NCI-H345 (cell line): ENCODE measurements at places on chromosomes 12 and 14.
A peak's percentile ranks its signal among the peaks of the same experiment; 100 is the strongest.

GRCh38 chr12:19130224-19131024 lies 891 bp downstream of the PLEKHA5 start:
- peak; percentile 41 for DNase-seq

- DNase-seq: no peak
Measured at GRCh38 chr12:3326850-3327780, 163.9 kb upstream of the PRMT8 start.

DNA sequence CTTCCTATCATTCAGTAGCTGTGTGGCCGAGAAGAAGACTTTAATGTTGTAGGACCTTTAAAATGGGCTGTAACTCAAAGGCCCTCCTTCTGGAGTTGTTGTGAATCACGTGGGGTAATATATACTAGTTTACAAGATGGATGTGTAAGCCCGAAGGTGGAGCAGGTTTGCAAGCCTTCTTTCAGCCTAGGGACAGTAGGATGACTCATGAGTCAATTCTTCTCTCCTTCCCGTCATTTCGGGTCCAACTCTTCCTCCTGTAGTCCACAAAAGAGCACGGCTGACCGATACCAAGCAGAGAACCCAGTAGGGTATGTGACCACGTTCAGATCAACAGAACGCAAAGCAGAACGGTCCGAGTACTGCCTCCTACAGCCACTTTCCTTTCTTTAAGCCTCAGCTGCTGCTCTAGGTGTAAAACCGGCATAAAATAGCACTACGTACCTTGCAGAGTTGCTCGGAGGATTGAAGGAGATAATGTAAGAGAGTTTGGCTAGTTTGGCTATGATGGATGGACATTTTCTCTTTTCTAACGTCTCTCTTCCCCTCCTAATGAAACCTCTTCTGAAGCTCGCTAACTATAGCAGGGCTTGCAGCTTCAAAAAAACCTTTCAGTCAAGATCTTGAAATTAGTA lies 1.3 kb upstream of the RASSF3 start:
- no peak for DNase-seq

DNA sequence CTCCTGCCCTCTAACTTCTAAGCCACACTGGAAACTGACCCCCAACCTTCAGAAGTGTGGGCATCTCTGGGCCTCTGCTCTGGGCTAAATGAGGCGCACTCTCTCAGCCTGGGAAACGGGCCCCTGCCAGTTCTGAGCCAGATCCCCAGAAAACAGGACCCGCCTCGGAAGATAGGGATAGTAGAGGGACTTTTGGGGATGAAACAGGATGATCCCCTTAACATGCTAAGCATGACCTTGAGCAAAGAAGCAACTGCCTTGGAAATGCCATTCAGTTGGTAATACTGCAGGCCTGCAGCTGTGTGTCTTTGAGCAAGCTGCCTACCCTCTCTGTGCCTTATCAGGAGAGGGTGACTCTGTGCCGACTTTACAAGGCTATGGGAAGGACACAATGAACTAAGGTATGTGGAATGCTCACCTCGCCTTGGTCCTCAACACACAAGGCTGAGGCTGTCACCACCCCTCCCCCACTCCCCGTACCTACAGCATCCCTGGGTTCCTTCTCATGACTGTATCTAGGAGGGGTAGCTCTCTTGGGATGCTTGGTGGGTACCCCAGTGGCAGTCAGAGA lies 54.0 kb downstream of the NCOR2 start:
- DNase-seq: no peak

DNA sequence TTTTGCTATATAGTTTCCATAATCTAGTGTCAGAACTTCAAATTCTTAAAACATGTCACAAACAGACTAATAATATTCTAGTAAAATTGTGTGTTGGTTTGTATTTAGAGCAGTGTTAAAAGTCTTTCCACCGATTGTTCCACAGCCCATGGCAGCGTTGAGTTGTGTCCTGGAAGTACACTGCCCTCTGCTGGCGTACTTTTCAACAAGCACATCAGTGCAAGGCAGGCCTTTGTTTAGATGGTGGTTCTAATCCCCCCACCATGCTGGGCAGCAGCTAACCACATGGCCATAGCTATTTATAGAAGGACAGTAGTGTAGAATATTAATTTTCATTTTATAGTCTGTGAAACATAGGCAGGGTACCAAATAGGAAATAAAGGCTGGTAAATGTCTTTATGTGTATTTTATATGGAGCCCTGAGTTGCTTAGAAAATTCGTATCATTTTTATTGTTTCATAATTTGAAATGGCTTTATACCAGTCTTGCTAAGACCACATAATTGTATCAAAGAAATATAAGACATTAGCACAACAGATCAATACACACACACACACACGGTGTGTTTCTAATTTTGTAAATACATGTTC lies 235.4 kb downstream of the SEC23A start:
- DNase-seq: peak; percentile 89

DNA sequence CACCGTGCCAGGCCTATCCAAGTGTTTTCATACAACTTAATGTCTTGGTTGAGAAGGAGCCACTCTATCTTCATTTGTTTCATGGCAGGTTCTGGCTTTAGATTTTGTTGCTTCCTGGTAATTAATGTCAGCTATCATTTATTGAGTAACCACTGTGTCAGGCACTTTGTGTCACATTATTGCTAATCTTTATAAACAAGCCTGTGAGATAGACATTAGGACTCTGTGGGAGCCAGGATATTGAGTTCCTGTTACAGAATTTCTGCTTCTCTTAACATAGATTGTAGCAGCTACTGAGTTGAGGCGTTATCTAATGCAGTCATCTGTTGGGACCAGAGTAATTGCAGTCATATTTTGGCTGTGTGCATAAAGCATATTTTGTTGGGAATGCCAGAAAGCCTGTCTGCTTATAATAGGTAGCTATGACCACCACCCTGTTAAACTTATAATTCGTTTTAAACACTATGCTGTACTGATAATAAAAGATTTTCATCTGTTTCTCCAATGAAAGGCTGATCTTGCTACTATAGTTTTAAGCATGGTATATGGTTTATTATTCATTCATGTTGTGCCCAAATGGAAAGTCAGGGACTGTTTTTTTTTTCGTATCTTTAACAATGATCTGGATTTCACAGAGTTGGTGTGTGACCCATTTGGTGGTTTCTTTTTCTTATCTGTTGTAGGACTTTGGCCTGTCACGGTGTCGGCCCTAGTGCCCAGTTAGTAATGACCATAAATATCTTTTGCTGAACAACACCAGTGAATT lies 432.6 kb downstream of the PCNX1 start:
- DNase-seq: no peak

GRCh38 chr12:22256041-22256441 lies 78.5 kb downstream of the ST8SIA1 start:
- no peak for DNase-seq

GRCh38 chr14:62694075-62694474 lies 351.2 kb downstream of the KCNH5 start:
- DNase-seq: no peak

GRCh38 chr14:87797001-87797400 lies 196.0 kb downstream of the GALC start:
- DNase-seq: peak; percentile 80

GRCh38 chr14:99724196-99724891 lies 40.2 kb downstream of the CYP46A1 start:
- DNase-seq: no peak

DNA sequence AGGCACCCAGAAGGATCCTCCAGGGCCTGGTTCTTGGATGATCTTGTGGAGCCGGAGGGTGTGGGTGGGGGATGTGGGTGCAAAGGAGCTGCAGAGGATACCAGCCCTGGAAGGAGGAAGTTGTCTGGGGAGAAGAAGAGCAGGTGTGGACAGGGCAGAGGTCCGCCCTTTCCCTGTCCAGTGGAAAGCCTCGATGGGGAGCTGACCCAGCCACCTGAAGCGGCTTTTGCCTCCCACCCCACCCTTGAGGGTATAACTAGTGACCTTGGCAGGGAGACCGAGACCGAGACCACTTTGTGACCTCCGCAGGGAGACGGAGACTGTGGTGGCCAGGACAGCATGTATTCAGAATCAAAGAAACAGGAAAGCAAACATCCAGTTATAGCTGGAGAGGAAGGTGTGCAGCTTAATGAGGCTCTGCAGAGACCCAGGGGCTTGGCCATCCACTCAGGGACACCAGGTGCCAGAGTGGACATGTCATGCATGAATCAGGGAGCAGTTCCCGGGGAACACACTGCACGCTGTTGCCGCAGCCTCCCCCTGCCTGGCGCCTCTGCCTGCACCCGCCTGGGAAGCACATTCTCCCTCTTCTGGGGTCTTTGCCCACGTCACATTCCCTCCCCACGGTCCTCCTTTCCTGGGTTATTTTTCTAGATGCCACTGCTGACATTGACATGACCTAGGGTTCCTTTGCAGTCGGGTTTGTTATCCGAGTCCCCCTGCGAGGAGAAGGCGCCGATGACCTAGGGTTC lies 87.7 kb downstream of the ADGRD1 start:
- DNase-seq: no peak

DNA sequence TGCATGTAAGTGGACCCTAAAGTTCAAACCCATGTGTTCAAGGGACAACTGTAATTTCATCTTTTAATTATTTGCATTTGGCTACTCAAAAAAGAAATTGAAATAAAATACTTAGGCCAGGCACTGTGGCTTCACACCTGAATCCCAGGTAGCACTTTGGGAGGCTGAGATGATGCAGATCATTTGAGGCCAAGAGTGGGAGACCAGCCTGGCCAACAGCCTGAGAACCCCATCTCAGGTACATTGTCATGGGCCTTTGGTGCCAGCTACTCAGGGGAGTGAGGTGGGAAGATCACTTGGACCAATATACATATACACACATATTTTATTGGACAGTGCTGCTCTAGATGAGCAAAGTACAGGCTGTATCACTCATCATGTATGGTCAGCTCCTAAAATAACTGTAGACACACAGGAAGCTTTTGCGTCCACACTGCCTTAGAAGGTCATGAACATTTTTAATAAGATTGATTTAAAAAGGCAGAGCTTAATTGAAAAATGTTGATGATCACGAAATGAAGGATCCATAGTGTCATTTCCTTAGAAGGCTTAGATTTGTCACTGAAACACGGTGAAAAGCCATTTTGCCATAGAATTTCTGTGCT lies 2.5 kb upstream of the ZCCHC8 start:
- no peak for DNase-seq

DNA sequence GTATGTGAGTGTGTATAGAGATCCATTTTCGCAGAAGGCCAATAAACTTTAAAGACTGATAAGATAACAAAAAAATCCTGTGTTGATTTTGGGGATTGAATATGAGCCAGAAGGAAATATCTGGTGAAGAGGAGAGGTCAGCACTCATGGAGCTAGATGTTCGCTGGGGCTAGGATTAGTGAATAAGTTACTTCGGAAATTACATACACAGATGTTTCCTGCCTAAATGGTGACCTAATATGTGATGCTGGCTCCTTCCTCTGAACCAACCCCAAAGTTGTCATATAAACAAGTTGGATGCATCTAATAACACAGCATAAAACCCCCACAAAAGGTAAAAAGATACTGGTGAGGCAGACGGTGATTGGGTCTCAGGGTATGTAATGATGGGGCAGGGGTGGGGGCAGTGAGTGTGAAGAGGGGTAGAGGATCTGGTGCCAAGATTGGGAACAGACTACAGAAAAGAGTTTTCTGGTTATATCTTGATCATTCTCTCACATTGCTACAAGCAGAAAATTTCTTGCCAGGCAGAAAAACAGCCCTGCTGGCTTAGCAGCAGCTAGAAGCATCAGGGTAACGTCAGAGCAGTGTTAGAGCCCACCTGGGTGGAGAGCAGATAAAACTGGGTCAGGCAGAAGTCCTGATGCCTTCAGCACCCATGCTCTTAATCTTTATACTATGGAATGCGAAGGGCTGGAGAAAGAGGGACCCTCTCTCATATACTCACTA lies 140.4 kb upstream of the GZMB start:
- no peak for DNase-seq

DNA sequence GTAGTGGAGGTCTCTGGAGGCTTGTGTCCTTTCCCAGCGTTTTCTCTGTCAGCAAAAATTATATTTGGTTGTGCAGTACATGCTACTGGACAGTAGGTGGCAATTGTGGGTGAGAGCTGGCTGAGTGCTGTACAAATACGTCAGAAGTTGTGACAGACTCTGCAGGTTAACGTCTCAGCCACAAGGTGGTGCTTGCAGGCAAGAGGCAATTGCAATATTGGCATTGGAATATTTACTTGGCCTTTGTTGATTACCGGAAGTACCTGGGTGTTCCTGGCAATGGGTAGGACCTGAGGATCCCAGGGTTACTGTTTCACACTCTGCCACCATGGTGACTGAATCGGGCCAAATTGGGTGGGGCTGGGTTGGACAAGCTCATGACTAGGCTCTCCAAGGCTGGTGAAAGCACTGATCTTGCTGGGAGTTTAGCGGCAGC lies 333.9 kb upstream of the LMO3 start:
- DNase-seq: peak; percentile 4

DNA sequence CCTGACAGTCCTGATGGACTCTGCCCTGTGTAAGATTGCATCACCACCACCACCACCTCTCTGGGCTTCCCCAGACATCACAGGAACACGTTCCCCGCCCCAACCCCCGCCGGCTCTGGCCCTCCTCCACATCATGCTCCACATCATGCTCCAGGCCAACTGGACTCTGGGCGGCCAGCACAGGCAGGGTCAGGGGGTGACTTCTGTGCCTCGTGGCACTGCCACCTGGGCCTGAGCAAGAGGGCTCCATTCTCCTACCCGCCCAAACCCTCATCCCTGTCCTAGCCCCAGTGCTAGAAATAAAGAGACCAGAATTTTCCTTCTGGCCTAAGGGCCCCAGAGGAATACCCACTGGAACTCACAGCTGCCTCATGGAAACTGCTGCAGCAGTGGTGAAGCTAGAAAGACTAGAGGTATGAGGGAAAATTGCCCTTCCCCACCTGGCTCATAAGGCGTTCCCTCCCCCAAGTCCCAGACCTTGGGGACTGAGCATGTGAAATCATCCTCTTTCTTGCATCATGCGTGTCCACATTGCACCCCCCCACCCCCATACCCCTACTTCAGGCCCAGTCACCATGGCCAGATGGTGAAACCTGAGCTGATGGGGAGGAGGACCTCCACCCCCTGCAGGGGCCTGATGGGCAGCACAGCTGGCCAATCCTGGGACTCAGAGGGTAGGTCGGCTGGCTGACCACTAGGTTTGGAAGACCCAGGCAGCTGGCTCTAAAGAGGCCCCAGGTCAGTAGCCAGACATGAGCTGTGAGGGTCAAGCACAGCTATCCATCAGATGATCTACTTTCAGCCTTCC lies at the start of gene INHBE:
Gene INHBE, plus strand, starts transcription at position 742 of the 808 bp plus-strand sequence. CDS start 230 bp downstream, outside the sequence.
- no peak for DNase-seq
